ENCODE measurements at places on chromosomes 16 and 17. TPM values are rescaled to one million over a fixed set of nuclear protein-coding genes. Genes with fewer than 3 reads are reported as not detected.
A peak's percentile ranks its signal among the peaks of the same experiment; 100 is the strongest.

DNA sequence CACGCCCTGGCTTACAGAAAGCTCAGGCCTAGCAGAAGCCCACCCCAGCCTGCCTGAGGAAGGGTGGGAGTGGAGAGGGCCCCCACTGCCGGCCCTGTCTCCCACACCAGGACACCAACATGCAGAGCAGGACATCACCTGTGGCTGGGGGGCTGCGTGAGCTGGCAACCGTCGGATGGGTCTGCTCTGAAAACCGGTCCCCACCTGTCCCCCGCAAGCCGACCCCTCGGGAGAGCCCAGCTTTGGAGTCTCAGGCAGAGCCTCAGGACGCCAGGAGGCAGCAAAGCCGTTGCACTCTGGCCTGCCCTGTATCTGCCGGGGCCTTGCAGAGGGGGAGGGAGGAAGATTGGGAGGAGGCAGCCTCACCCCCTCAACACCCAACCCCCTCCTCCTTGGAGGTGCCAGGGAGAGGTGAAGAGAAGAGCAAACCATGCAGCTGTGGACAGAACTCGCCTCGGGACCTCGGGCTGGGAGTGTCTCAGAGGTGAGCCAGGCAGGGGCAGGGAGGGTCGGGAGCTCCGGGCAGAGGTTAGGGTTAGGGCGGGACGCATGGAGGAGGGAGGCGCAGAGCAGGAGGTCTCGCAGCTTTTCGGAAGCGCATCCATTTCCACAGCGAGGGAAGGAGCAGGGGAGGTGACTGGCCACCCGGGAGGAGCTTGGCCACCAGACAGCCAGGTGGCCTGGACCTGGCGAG lies 30.4 kb upstream of the ZC3H18 start:
- DNase-seq = no peak

DNA sequence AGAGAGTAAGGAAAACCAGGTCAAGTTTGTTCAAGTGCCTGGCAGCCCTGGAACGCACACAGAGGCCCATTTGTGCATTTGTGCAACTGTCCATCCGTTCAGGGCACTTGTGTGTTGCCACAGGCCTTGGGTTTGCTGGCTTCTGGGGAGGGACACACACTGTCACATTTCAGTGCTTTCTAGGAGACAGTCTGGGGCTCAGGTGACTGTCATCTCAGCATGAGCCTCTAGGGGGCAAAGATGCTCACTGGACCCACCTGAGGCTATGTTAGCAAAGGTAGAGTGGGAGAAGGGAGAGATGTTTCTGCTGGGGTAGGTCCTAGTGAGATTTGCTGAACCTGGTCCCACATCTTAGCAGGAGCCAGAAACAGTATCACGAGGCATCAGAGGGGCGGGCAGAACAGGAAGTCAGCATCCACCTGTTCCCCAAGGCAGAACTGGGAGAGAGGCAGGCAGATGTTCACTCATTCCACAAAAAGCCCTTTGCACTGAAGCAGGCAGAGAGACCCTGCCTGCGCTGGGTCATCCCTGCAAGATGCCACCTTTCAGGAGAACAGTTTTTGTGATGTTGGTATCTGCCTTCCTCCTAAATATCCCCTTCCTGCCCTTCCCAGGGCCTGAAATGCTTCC lies 48.5 kb downstream of the RAI1 start:
- DNase-seq = no peak

GRCh38 chr16:65414284-65414984 lies 292.6 kb upstream of the CDH11 start:
- DNase-seq = peak; percentile 88

Gene PRM2
- not detected for total RNA-seq

GRCh38 chr17:16977932-16978331 lies 6.0 kb upstream of the TNFRSF13B start:
- DNase-seq = no peak

GRCh38 chr17:83195330-83196023 lies 116.1 kb downstream of the METRNL start:
- peak; percentile 74 for DNase-seq

GRCh38 chr16:81711657-81712319 lies 67.3 kb upstream of the PLCG2 start:
- DNase-seq = peak; percentile 95

- DNase-seq = no peak
Measured at GRCh38 chr17:50066995-50067394, 11.1 kb downstream of the ITGA3 start.
